Kidney glomerular epithelial cell (primary cell): ENCODE measurements at places on chromosomes 7 and 10.
A peak's percentile ranks its signal among the peaks of the same experiment; 100 is the strongest.

DNA sequence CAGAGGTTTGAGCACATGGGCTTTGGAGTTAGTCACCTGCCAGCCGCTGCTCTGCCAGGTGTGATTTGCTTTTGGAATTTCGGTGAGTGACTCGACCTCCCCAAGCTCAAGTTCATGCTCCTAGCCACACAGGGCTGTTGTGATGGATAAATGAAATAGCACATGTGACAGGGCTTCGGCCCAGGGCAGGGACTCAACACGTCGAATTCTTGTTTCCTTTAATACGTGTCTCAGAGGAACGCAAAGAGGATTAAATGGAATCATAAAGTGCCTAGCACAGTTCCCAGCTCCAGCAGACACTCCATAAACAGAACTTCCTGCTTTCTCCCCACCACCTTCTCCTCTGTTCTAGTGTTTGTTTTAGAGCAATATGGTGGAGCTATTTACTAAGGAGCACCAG is 88.3 kb upstream of the CHST15 start:
- no peak for DNase-seq

DNA sequence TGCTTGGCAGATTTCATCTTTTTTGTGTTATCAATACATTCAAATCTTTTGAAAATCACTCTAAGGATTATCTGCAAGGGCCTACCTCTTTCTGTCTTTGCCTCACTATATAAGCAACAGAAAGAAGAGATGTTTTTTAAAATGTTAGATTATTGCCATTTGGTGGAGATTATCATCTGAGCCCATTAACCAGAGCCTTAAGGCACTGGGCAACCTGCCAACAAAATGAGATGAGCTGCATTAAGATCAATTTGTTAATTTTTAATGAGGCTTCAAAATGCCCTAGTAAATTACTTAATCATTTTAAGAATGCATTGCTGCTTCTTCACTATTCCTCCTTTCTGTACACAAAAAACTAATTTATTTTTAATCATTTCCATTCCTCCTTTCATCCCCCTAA is 314.1 kb downstream of the SNX13 start:
- DNase-seq, result no peak

DNA sequence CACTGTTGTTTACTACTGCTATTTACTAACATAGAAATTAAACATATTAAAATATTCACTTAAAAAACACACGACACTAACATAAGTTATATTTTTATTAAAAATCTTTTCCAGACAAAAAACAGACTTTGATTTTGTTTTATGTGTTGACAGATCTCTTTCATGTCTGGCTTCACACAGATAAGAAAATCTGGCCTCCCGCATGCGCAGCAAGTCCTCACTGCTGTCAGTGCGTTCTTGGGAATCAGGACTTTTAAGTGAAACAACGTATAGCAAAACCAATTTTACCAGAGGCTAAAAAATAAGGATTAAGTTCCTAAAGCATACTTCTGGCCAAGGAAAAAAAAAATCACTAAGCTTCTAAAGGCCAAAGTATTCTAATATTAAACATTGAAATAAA is 1.2 kb upstream of the IDI1 start:
- no peak for DNase-seq

- no peak for DNase-seq
Measured at GRCh38 chr7:123581162-123581459, 20.5 kb upstream of the ASB15 start.

DNA sequence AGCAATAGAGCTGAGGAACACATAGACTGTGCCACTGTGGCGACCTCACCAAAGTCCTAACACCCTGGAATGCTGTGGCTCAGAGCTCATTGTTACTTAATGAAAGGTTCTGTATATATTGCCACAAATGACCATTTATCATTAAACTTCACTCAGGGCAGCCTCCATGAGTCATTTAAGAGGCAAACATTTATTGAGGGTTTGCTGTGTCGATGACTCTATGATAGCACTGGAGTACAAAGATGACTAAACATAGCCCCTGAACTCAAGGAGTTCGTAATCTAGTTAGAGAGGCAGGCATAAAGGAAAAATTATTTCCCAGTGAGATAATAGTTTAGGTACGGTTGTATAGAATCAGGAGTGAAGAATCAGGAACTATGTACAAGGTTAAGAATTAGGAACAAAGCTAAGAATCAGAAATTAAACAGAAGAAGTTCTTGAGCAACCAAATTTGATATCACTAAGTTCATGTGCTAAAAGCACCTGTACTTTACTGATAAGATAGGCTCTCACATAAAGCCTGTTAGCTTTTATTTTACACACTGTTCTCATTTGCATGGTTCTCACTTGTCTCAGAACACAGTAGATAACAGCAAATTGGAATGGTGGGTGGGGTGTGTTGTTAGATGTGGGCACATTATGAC is 7.9 kb downstream of the ENTPD7 start:
- DNase-seq, result peak; percentile 87

DNA sequence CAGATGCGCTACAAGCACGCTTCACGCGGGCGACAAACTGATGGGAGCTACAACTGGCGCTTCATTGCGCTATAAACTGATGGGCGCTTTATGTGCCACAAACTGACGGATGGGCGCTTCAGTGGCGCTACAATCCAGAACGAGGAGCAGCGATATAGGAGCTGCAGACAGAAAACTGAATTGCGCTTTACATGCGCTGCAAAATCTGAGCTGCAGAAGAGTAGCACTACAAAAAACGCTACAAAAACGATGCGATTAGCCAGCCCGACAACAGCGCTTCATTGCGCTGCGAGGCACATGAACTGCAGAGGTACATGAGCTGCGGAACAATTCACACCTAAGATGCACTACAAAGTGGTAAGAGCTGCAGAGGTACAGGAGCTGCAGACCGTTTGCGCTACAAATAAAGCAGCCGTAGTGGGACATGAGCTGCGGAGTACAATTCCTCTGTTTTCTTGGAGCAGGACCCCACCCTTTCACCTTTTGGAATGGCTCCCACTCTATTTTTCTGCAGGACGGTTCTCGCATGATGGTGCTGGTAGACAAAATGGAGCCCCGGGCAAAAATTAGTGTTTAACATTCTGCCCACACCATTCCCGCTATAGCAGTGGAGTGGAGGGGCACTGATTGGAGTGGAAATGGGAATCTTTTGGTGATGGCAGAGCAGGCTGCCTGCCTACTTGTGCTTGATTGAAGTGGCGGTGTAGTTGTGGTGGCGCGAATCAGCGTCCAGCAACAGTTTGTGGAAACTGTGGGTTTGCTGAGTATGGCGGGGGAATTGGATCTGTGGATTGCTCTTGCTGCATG is 1.2 kb upstream of the SGCE start:
- DNase-seq, result no peak

DNA sequence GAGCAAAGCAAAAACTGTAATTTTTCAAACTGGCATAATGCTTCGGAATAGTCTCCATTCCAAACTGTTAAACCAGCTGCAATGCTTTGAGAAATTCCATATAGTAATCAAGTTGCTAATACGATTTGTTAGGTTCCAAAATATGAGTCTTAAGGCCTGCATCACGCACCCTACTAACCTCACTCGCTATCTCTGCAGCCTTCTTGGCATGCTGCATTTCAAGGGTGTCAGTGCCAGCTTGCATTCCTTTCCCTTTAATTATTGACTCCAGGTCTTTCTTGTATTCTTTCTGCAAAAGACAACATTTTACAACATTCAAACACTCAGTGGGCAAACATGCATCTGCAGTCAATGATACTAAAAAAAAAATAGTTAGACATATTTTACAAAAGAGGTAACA is 61.8 kb downstream of the NEBL start:
- DNase-seq, result peak; percentile 16
